Muscle of arm (tissue), 14 donors: ENCODE measurements at places on chromosomes 4 and X. TPM values are rescaled to one million over a fixed set of nuclear protein-coding genes. Genes with fewer than 3 reads are reported as not detected.

DNA sequence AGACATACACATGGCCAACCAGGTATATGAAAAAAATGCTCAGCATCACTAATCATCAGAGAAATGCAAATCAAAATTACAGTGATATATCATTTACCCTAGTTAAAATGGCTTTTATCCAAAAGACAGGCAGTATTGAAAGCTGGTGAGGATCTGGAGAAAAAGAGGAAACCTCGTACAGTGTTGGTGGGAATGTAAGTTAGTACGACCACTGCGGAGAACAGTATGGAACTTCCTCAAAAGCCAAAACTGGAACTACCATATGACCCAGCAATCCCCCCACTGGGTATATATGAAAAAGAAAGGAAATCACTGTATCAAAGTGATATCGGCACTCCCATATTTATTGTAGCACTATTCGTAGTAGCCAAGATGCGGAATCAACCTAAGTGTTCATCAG is 23.4 kb downstream of the ABHD18 start:
- no peak for DNase-seq

The FGA gene
- polyA plus RNA-seq, result 25.5 TPM

DNA sequence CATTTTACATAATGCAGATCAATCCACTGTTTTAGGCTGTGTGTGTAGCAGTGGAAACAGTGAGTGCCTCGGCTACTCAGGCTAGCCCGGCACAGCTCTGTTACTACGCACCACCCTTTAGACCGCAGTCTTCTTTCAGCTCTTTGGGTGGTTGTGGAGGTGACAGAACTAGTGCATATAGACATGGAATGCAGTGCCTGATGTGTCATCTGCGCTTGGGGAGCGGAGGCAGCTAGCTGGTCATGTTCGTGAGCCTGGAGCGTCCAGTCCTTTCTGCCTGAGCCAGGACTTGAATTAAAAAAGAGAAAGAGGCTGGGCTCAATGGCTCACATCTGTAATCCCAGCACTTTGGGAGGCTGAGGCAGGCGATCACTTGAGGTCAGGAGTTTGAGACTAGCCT is 4.8 kb downstream of the TBC1D14 start:
- DNase-seq, result no peak

GRCh38 chr4:78551420-78552351 is at the start of gene ANXA3:
ANXA3 (plus strand) TSS chr4:78551770; CDS start chr4:78554474, 2,704 bp downstream.
- DNase-seq, result no peak

DNA sequence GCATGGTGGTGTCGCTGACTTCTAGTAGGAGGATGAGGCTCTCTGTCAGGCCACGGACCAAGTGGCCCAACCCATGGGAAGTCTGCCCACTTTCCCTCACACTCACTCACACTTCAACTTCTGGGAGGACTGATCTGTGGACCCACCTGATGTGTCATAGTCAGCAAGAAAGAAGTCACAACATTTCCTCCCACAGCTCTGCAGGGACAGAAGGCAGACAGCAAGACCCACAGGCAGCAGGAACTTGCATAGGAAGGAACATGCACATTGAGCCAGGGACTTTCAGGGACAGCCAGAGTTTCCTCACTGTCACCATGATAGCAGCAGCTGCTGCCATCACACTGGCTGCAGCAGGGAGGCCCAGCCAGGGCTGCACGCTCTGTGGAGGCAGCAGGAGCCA is 19.5 kb downstream of the XAGE5 start:
- DNase-seq, result no peak

- peak; percentile 46 for DNase-seq
Measured at GRCh38 chr4:113758372-113758771, 3.2 kb downstream of the CAMK2D start.

The MID2 gene
- polyA plus RNA-seq, result 9.7 TPM

GRCh38 chrX:46634577-46634976 is 61.0 kb downstream of the CHST7 start:
- DNase-seq, result no peak

DNA sequence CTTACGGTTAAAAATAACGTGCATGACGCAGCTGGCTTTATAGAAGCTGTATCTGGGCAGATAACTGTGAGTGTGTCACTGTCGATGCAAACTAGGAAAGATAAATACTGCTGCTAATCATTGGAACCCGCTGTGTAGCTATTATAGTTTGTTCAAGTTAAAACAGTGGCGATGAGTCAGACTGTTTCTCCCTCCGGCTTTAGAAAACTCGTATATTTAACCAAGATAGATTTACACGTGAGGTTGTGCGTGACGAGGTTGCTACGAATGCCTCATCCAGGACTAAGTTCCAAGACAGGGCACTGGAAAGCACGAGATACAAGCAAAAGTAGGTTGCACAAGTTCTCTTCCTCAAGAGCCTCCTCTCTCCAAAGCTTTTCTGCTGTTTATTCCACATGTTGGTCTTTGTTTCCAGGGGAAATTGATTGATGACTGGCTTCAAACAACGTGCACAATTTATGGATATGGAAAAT is 270.7 kb downstream of the FBXW7 start:
- no peak for DNase-seq

The PHEX gene
- 3.1 TPM for polyA plus RNA-seq

The MAP7D2 gene
- polyA plus RNA-seq, result 0.48 TPM

- DNase-seq, result no peak
Measured at GRCh38 chrX:125654501-125654900, 334.8 kb downstream of the TEX13C start.

DNA sequence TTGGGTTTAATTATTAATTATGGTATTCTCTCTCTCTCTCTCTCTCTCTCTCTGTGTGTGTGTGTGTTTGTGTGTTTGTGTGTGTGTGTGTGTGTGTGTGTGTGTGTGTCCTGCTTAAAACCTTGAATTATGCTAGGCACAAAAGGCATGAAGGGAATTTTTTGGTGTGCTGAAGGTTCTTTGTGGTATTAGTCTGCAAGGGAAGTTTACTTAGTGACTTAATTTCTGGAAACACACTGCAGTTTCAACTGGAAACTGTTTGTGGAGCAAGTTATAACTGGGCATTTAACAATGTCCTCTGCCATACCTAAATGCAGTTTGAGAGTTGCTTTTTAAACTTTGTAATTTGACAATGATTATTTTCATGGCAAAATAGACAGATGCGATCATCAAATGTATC is 111.7 kb downstream of the FRMPD4 start:
- DNase-seq, result no peak

- no peak for DNase-seq
Measured at GRCh38 chrX:154028502-154029184, 8.9 kb upstream of the IRAK1 start.

DNA sequence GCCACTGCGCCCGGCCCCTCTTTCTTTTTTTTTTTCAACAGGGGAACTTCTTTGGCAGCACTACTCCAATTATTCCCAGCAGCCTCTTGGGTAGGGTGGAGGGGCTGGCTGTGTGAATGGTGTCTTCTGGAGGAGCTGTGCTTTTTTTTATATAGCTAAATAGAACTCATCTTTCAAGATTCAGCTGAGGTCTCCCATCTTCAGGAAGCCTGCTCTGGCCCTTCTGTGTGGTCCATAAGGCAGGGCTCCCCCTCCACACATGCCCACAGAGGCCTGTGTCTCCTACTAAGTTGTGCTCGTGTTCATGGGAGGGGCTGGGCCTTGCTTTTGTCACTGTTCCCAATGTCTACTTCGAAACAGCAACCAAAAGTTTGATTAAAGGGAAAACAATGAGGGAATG is 116.8 kb downstream of the AFAP1 start:
- no peak for DNase-seq

GRCh38 chrX:67570839-67571238 is 27.0 kb downstream of the AR start:
- no peak for DNase-seq

- DNase-seq, result no peak
Measured at GRCh38 chr4:6777636-6778281, 4.8 kb upstream of the KIAA0232 start.

DNA sequence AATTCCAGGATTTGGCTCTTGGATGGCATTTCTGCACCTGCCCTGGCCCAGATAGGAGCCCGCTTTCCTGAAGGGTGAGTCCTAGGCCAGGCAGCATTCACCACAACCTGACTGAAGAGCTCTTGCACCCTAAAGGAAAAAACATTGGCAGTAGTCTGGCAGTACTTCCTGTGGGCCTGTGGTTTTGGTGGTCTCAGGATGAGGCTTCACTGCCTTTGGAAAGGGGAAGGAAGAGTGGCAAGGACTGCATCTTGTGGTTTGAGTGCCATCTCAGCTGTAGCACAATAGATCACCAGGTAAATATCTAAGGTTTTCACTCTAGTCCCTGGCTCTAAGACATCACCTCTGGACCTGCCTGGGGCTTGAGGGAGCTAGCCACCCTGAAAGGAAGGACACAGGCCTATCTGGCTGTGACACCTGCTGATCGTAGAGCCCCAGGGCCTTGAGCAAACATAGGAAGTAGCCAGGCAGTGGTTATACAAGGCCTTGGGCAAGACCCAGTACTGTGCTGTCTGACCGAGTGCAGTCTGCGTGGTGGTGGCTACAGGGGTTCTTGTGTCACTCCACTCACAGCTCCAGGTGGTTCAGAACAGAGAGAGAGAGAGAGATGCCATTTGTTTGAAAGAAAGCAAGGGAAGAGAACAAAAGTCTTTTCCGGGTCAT is 28.5 kb upstream of the PRRG1 start:
- no peak for DNase-seq

DNA sequence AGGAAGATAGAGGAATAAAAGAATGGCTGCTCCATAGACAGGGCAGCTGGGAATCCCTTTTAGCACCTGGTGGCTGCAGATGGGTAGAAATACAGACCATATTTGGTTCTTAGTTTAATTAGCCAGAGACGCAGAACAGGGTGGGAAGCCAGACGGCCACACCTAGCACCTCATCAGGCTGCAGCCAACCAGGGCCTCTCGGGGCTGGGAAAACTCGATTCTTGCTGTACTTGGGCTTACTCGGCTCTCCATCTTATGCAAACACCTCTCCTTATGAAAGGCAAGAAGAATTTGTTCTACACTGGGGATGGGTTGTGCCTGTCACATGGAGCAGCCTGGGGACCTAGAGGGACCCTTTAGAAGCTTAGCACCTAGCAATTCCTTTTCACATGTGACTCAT is 19.7 kb downstream of the IRAK1 start:
- no peak for DNase-seq

DNA sequence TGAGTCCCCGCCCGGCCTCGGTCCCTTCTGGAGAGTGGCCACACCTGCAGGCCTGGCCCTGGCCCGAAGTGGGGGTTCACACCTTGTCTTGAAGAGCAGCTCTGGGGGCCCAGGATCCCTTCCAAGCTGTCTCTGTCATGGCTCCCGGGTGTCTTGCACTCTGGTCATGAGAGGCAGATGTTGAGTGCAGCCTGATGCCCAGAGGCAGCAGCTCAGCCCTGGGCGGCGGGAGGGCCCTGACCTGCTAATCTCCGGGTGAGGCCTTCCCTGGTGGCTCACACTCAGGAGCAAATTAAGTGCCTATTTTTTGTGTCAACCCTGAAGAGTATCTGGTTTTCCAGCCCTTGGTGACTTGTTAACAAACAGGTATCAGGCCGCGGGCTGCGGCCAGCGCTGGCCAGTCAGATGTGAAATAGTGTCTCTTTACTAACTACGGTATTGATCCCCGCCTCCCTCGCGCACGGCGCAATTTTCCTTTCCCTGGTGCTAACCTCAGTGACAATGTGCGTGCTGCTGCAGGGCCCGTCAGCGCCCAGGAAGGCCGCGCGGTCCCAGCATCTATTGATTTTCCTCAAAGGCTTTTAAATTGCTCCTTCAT is 24.2 kb downstream of the NKX1-1 start:
- no peak for DNase-seq

- no peak for DNase-seq
Measured at GRCh38 chr4:83561381-83561780, 25.5 kb downstream of the GPAT3 start.

DNA sequence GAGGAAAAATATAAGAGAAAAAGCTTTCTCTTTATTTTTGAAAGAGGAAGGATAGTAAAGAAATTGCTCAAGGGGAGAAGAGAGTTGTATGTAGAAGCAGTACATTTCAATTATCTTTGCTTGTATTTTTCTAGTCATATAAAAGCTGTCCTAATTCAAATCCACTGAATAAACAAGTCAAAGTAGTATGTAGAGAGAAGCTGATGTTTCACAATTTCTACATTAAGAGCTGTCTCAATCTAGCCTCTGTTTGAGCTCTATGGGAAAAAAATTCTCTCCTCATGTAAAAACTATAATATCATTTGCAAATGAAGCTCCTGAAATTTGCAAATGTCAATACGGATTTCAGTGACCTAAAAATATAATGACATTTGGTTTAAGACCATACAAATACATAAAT is 52.6 kb downstream of the CHM start:
- no peak for DNase-seq

GRCh38 chr4:41216294-41217019 is 2.1 kb upstream of the APBB2 start:
- DNase-seq, result peak; percentile 76

DNA sequence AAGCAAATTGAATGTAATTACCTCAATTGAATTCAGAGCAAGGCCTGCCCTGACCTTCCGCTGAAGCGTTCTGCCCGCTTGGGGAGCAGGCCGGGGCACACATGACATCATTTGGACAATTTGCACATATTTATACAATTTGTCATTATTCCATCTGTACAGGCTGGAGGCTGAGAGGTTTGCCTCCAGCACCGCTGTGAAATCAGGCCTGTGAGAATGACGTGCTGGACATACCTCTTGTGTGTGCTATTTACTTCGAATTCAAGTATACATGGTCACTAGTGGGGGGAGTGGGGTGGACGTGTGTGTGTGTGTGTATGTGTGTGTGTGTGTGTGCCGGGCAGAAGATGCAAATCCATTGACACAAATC is 285.6 kb downstream of the SHOX start:
- no peak for DNase-seq

GRCh38 chr4:101711590-101712260 is 78.8 kb upstream of the BANK1 start:
- DNase-seq, result no peak

DNA sequence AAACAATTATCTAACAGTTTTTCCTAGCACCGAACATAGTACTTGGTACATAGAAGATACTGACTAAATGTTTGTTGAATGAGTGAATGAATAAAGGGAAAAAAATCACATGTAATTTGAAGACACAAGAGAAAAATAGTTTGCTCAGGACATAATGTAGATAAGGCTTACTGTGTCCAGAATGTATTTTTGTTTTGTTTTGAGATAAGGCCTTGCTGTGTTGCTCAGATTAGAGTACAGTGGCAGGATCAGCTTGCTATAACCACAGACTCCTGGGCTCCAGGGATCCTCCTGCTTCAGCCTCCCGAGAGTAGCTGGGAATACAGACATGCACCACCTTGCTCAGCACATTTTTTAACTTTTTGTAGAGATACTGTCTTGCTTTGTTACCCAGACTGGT is 6.5 kb downstream of the FAM199X start:
- DNase-seq, result no peak

The CSAG2 gene
- polyA plus RNA-seq, result not detected

- DNase-seq, result no peak
Measured at GRCh38 chr4:99062120-99062519, 26.5 kb downstream of the ADH5 start.

GRCh38 chr4:23856630-23857029 is 33.2 kb downstream of the PPARGC1A start:
- DNase-seq, result no peak

The SMARCA1 gene
- polyA plus RNA-seq, result 85.9 TPM

The AKAP14 gene
- polyA plus RNA-seq, result not detected

DNA sequence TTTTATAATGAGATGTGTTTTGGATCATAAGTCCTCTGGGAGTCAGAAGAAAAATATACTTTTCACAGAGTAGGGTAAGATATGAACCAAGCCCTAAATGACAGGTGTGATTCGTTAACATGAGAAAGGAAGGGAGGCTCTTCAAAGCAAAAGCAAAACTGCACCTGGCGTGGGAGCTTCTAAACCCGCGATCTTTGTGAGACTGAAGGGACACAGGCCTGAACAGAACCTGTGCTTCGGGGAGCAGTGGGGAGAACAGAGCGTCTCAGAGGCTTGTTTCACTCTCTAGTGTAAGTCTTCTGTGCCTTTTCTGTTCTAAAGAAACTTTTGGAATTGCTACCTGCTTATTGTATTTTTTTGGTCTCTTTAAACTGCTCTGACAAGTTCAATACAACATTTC is 30.2 kb upstream of the CYP4V2 start:
- no peak for DNase-seq
